ENCODE measurements at places on chromosomes 3 and 15.

DNA sequence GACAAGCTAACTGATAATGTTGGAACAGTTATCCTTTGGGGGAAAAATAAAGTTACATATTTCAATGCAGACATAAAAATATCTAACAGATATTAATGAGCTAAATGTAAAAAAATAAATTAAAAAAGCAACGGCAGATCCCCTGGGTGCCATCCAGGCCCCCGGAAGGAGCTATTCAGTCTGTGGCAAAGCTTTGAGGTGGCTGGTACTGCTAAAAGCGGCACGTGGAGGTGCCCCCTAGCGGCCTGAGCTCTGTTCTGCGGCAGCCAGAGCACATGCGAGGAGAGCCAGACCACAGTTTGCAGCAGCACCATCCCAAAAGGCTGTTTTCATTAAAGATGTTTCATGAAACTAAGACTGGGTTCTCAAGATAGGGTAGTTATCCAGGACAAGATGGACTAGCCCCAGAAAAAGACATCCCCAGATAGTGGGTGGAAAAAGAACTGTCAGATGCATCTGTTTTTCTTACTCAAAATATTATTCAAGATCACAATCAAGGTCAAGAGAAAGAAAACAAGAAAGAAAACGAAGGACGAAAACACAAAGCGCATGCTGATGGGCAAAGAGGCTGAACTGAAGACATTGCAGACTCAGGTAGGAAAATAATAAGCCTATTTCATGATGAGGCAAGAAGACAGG, 18.7 kb downstream of the AP3S2 start:
- DNase-seq, result peak; percentile 56

- no peak for DNase-seq
These were observed 21.8 kb downstream of the SPG11 start for GRCh38 chr15:44641651-44642050.

DNA sequence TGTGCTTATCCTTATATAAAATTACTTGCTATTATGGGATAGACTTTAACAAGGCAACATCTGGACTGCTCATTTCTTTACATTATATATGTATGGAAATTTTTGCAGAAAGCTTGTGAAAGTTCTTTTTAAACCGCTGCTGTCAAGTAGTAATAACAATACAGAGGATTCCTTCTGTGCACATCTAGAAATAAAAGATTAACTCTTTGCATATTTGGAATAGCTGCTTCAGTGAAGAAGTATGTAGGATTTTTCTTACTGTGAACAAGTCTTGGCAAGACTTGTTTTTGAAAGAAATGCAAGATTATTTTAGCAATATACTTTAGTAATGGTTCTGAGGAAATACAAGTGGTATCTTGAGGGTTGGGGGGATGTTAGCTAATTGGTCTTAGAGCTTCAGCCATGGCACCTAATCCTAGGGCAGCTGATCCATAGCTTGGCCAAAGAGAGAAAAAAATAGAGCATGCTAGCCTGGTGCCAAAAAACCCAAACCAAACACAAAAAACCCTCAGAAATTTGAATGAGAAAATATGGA, 4.3 kb downstream of the PRKCI start:
- DNase-seq, result no peak

DNA sequence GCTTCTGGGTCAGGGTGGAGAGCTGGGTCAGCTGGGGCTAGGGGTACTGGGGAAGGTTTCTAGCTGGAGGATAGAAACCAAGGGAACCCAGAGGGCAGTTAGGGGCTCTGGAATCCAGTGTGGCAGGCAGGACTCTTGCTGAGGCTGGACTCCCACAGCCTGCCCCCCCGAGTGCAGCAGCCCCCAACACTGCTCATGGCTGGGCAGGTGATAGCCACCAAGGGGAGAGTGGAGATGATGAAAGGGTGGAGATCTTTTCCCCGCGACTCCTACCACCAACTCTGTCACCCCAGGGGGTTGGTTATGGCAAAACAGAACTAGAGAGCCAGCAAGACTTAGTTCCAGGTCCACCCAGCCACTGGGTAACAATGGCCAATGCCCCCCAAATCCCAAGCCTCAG, 16.9 kb upstream of the LINGO1 start:
- no peak for DNase-seq

DNA sequence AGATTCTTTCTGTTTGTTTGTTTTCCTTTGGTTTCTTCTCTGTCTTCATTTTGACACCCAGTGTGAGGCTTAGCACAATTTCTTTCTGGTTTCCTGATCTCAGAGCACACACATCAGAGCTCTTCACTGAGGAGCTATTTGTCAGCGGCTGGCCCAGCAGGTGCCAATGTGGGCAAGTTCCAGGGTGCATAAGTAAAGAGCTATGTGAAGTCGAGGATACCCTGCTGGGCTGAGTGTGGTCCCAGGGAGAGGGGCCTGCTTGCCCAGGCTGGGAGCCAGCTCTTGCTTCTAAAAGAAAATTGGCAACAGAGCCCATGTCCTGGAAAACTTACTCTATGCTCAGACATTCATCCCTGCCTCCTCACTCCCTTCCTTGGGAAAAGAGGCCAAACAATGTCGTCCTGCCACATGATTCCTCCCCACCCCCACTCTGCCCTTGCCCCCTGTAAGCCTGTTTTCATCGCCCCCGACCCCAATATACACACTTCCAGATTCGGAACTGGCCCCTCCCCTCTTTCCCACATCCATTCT, 101.2 kb downstream of the ST8SIA2 start:
- no peak for DNase-seq

- DNase-seq, result no peak
These were observed 99.9 kb downstream of the ADAMTS17 start for GRCh38 chr15:100241572-100242482.

DNA sequence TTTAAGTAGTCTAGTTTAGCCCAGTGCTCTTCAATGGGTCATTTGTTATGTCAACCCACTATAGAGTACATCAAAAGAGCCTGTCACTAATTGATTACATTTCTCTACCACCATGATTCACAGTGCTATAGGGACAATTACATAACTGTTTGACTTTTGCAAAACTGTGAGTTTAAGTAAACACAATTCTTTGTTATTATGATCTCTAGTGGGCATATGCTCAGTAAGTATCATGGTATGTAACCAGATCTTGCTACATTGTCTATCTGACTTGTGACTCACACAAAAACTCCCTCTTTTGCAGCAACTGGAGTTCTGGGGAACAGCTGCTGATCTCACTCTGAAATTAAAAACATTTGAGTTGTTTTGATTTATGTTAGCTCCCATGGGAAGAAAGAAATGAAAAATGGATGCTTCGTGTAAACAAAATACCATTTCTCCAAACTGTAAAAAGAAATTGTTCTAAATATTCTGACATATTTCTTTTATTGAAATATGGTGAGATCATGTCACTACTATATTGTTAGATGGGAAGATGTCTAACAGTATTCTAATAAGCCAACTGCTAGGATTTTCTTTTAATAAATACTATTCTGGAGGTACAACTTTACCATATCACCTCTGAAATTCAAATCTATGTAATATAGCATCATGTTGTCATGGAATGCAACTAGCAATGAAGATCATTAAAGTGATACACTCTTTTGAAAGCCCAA, 470.4 kb downstream of the ROBO1 start:
- no peak for DNase-seq

- no peak for DNase-seq
These were observed 51.4 kb downstream of the FLNB start for GRCh38 chr3:58059349-58060321.

- DNase-seq, result no peak
These were observed 229.0 kb downstream of the EPHA6 start for GRCh38 chr3:97043411-97043810.

DNA sequence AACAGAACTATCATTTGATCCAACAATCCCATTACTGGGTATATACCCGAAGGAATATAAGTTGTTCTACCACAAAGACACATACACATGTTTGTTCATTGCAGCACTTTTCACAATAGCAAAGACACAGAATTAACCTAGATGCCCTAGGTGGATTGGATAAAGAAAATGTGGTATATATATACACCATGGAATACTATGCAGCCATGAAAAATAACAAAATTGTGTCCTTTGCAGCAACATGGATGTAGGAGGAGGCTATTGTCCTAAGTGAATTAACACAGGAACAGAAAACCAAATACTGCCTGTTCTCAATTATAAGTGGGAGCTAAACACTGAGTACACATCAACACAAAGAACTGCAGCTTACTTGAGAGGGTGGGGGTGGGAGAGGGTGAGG, 142.5 kb downstream of the IL20RB start:
- no peak for DNase-seq

- DNase-seq, result no peak
These were observed 100.7 kb downstream of the MEX3B start for GRCh38 chr15:81945014-81945615.

DNA sequence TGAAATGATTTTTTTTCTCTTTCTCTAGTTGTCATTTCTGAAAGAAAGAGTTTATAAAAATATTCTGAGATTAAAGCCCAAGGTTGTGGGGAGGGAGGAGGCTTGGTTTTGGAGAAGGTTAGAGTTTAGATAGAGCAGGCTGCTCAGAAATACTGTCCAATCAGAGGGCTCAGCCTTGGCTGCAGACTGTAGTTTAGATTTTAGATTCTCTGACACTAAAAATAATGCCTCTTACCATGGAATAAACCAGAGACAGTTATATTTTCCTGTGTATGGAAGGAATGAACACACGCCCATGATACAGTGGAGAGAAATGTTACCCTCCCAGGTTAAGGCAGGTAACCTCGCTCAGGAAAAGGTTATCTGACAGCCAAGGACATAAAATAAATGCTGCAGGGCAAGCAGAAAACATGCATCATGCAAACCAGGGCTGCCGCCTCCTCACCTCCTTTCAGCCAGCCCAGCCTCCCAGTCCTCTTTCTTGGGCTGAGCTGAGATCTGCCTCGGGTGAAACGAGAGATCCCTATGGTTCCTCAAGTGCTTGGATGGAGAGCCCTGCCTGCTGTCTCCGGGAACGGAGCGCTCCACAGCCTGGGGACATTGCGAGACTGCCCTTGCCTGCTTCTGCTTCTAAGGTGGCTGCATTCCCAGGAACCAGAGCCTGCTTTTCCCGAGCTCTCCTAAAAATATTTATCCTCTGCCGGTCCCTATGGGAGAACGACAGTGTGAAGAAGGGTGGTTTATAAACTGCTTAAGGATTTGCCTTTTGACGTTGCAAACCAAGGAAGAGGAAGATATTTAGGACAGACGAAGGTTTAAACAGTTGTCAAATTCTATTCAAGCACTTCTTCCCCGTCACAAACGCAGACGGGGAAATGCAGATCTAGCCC, 848 bp downstream of the NCEH1 start:
- DNase-seq, result no peak

- DNase-seq, result no peak
These were observed 13.5 kb downstream of the MCCC1 start for GRCh38 chr3:183085634-183086390.

DNA sequence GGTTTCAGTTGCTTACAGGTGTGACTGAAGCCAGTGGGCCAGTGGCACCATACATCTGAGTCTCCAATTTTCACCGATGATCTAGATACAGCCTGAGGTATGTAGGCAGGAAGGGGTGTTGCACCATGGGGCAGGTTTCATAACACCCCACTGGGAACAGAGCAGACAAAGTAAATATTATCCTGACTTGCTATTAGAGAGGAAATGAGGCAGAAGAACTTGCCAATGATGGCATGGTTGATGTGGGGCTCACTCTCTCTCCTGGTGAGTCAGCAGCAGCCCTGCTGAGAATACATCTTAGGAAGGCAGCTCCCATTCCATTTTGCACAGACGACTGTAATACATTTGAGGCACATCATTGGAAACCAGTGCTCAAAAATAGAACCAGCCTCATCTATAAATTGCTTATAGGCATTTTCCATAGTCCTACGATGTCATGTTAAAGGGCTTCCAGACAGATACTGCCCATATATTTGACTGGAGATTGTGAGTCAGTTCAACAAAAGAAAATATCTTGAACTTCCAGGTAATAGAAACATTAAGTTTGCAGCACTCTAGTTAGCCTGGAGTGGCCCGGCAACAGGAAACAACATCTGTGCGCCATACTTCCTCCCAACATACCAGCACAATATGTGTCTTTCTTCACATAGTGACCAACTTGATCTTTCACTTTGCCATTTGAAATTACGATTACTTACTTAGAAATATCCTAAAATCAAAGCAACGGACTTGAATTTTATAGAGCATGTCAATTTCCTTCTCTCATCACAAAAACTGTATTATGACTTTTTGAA, 175.5 kb downstream of the NECTIN3 start:
- DNase-seq, result no peak

DNA sequence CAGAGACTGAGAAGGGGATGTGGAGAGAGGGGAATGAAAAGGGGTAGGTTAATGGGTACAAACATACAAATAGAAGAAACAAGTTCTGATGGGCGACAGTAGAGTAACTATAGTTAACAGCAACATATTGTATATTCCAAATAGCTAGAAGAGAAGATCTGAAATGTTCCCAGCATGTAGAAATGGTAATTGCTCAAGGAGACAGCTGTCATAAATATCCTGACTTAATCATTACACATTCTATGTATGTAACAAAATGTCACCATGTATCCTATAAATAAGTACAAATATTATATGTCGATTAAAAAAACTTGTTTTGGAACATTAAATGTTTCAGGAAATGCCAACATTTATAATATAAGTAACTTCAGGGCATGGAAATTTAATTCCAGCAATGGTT, 23.3 kb downstream of the FMN1 start:
- DNase-seq, result no peak

GRCh38 chr15:57031605-57032004, 113.2 kb downstream of the TCF12 start:
- peak; percentile 32 for DNase-seq

DNA sequence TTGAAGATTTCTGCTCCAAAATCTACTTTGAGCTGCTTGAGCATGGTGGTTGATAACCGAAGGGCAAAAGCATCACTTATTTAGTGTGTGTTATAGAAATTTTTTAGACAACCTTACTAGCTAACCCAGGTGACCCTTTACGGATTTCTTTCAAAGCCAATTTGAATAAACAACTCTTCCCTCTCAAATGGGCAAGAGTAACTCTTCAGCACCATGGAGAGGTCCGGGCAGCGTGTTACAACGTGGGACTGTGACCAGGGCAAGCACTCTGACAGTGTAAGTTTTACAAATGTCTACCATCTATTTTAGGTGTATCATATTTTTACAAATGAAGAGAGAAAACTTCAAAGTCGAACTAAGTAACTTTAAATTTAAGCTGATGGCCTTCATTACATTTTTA, 471.8 kb downstream of the MFSD1 start:
- no peak for DNase-seq

GRCh38 chr3:32224016-32224516, 14.4 kb upstream of the CMTM8 start:
- no peak for DNase-seq

DNA sequence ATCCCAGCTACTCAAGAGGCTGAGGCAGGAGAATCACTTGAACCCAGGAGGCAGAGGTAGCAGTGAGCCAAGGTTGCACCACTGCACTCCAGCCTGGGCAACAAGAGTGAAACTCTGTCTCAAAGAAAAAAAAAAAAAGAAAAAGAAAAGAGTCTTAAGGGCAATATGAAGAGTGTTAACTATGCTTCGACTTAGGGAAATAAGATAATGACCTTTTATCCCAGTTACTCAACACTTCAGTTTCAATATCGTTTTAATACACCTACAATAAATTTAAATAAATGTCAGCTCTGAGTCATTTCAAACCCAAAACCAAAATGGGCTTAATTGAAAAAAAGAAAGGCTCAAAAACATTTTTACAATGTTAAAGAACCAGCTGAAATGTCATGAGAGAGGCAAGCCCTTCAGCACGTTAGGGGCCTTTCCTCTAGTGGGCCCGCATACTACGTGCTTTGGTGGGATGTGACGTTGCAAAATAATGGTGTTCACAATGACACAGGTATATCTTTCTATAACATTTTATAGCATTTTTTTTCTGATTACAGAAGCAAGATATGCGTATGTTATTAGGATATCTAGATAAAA, 15.3 kb downstream of the FYCO1 start:
- no peak for DNase-seq

- DNase-seq, result no peak
These were observed 153.1 kb downstream of the LIPC start for GRCh38 chr15:58584789-58585461.
